ENCODE measurements at places on chromosomes 5 and 9.

GRCh38 chr9:81687521-81688261 lies 1.7 kb downstream of the TLE1 start:
- peak; percentile 12 for DNase-seq

DNA sequence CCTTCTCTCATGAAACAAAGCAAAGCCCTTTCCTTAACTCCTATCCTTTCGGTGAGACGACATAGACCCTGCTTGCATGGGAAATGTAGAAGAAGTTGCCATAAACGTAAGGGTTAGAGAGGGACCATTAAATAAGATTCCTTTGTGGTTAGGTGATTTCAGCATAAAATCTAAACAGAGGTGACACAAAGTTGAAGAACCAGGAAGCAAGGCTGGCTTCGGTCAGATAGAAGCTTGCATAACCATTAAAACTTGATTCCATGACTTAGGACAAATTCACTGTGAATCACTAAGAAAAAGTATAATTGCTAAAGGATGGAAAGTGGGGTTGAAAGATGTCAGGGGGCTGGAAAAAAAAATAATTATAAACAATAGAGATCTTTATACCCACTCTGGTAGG lies 30.9 kb upstream of the ABLIM3 start:
- DNase-seq: no peak

- DNase-seq: no peak
These were observed 40.1 kb downstream of the ELL2 start for GRCh38 chr5:95921501-95921900.

GRCh38 chr9:94679587-94679986 lies 40.3 kb upstream of the FBP1 start:
- DNase-seq: no peak

GRCh38 chr9:128764361-128764760 lies 7.4 kb downstream of the ZER1 start:
- DNase-seq: no peak

GRCh38 chr5:60387051-60387440 lies 312.9 kb downstream of the DEPDC1B start:
- DNase-seq: no peak

DNA sequence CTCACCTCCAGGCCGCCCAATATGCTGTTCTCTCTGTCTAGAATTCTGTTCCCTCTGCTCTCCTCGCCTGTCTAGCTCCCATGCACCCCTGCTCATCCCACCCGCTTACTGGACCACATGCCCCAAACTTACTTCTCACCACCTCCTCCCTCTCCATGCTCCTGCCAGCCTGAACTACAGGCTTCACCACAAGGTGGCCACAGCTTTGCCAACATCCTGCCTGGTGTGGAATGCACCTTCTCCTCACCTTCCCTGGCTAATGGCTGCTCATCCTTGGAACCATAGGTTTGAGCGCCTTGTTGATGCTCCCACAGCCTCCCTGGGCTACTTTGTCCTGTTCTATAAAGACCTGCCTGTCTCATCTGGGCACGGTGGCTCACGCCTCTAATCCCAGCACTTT lies 9.6 kb downstream of the LAMC3 start:
- DNase-seq: no peak

- DNase-seq: no peak
These were observed 287.4 kb upstream of the ARRDC3 start for GRCh38 chr5:91670563-91670962.

GRCh38 chr9:27359763-27360162 lies 62.8 kb upstream of the EQTN start:
- DNase-seq: no peak

DNA sequence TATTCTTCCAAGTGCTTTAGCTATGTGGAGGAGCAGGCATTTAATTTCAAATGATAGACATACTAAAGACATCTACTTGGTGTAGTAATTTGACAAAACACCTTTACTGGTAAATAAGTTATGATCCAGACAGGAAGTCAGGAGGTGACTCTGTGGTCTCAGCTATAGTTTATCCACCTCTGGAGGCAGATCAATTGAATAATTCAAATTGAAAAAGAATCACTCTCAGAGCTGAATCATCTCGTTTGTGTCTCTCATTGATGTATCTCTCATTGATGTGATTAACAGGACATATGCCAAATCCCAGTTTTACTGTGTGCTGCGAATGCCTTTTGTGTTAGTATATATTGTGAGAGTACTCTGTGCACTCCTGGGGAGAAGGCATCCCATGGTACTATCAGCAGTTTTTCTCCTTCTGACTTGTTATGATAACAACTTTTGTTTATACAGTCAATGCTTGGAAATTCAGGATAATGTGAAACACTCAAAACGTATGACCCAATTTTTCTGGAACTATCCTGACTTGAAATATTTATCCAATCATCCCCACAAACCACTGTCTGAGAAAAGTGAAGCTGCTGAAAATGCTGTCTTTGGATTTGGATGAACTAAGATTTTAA lies 48.5 kb upstream of the DAB2 start:
- no peak for DNase-seq

DNA sequence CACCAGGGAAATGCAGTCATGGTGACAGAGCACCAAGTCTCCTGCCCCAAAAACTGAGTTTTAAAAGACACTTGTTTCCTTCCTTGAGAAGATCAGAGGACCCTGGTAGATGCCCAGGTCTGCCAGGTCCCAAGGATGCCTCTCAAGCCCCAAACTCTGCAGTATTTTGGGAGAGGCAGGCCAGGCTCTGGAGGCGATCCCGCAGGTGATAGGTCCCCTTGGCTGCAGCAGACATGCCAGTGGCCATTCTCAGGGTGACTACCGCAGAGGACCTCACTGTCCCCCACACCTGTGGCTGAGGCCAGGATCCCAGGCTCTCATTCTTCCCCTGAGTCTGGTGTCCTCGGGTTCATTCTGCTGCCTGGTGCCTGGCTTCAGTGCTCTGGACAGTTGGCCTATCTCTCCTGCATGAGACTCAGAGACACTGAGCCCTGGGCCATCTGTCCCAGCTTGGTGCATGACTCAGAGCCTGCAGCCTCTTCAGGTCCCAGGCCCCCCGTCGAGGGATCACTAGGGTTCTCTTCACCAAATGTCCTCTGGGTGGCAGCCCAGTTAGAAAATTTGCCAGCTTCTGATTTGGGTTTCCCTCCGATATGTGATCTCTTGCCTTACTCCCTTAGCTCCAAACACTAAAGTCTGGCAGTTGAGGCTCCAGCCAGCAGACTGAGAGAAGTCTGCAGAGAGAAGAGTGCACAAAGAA lies 59.7 kb upstream of the GARNL3 start:
- no peak for DNase-seq

DNA sequence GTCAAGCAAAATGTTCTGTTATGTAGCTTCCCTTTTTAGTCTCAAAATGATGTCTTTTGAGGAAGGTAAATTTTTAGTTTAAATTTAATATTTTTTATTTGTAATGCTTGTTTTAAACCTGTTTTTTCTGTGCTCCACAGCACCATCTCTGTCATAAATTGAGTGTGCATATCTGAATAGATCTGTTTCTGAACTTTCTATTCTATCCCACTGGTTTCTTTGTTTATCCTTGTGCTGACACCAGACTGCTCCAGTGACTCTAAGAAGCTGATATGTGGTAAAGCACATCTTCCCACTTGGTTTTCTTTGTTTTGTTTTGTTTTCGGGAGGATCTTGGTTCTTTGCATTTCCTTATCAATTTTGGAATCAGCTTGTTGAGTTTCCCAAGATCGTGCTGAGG lies 7.1 kb upstream of the RNF145 start:
- DNase-seq: no peak

GRCh38 chr9:137299938-137300337 lies 2.1 kb downstream of the NRARP start:
- DNase-seq: no peak

DNA sequence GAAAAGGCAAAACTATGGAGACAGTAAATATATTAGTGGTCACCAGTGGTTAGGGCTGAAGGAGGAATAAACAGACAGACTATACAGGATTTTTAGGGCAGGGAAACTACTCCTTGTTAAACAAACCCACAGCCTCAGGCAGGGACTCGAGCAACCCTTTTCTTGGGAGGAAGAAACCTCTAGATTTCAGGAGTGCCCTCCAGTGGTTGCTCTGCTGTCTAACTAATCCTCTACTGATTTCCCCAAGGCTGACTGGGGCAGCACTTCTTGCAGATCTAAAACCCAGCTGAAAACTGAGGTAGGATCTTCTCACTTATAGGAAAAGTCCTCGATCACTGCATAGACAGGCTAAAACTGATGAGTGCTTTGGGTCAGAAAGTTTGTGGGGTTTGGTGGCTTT lies 176.8 kb downstream of the ISOC1 start:
- no peak for DNase-seq

DNA sequence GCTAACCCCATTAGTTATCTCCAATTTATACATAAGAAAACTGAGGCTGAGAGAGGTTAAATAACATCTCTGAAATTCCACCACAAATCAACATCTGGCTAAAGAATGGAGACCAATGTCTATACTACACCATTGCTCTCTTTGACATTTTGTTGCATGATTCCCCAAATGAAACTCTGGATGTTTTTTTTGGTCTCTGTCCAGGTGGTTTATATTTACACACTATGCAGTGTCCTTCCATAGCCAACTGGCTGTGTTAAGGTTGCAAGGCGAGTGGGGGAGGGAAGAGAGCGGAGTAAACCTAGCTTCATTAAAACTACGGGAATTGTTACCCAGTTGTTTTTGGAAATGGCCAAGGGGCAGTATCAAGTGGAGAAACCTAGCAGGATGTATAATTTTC lies 67.2 kb downstream of the KIF4B start:
- DNase-seq: no peak

- DNase-seq: no peak
These were observed 24.5 kb upstream of the DUSP1 start for GRCh38 chr5:172795318-172795977.

DNA sequence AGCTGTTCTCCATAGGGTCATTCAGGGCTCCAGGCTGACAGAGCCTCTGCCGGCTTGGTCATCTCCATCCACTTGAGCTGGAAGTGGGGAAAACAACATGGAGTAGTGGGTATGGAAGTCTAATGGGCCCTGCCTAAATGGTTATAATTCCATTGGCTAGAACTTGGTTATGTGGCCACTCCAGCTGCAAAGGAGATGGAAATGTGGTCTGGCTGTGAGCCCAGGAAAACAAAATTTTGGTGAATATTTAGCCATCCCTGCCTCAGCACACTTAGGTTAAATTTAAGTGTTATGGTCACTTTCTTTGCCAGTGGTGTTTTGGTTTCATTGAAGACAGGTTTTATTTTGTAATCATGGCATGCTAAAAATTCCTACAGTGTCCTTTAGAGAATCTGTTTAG lies 112.3 kb downstream of the SMARCA2 start:
- no peak for DNase-seq

DNA sequence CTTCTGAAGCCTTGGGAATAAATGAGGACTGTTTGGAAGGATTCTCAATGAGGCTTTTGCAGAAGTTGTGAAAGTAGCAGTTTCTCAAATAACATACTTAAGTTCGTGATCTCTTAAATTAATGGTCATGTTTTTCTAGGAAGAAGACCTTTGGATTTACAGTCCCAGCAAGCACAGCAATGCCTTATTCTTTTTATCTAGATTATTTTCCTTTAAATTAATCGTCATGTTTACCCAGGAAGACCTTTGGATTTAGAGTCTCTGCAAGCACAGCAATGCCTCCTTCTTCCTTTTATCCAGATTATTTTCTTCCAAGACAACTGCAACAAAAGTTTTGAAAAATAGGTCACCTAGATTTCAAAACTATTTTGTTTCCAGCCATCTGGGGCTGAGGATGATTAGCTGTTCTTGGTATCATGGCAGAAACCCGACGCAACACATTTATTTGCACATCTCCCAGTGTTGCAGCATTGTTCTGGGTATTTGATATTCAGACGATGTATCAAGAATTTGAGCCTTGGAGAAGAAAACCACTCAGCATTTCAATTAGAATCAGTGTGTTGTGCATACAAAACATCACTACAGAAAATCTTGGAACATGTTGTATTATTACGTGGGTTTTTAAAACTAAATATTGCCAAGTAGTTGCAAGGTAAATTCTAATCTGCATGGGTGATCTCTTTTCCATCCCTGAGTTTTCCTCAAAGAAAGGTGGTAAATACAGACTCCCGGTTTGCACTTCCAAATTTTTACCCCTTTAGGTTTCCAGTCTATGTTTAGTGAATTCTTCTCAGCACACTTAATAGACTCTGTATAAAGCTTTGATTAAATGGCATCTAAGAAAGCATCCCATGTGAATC lies 50.9 kb downstream of the JAKMIP2 start:
- DNase-seq: no peak

- DNase-seq: no peak
These were observed 71.0 kb upstream of the TARS1 start for GRCh38 chr5:33369485-33370465.

Measured in stimulated activated naive B cell treated with anti-CD40 and anti-IgM and Interleukin-4, amounts not matched to agents 10 μg/mL and 1 μg/mL and 100 μg/mL, for 72 hours (primary cell).